ENCODE measurements at places on chromosomes 12 and 14. TPM values are rescaled to one million over a fixed set of nuclear protein-coding genes. Genes with fewer than 3 reads are reported as not detected.

TMEM52B gene
- total RNA-seq, result not detected

GRCh38 chr12:43216490-43216889 is 335.5 kb downstream of the ADAMTS20 start:
- no peak for DNase-seq

DNA sequence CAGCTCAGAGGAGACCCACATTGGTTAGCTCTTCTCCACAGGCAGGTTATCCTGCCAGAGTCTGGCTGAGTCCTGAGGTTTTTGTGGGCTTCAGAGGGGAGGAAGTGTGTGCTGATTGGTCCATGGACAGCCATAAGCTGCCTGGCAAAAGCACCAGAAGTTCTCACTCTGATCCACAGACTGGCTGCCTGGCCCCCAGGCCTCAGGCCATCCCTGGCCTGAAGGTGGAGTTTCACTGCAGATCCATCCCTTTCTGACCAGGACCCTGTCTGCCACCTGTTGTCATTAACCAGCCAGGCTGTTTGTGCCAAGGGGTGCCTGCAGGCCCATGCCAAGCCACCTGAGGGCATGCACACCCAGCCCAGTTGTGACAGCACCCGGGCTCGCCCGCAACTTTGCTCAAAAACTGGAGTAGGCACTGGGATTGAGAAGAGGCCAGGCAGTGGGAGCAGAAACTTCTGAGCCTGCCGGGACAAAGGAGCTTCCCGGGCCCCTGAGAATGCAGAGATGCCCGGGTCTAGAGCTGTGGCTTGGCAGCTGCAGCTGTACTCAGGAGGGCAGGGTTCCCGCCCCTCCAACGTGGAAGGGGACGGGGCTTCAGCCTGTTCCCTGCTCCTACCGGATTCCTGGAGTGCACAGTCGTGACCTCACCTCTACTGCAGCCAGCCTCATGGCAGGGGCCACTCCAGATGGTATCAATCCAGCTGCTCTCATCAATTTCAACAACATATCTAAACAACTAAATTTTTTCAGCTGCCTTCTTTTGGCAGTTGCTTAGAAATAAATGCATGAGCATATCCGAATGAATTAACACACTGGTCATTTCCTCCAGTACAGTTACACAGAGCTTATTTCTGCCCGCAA is 1277.3 kb downstream of the SLC16A7 start:
- DNase-seq, result no peak

DNA sequence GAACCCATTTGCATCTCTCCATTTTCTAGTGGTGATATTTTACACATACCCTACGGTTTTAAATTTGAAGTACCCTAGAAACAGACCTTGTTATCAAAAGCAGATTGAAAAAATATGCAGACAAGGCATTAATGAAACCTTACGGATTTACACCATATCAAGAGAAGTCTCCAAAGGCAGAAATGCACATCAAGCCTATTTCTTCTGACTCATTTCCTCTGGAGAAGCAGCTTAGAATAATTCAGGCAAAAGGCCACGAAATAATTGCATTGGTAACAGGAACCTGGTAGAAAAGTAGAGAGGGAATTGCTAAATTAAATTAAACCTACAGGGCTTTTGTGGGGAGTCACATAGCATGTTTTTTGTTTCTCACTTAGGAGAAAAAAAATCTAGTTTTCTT is 34.7 kb downstream of the KICS2 start:
- no peak for DNase-seq

DCAF5 gene
- total RNA-seq, result 29.1 TPM

GRCh38 chr12:98870504-98870903 is 225.4 kb downstream of the APAF1 start:
- DNase-seq, result no peak

DNA sequence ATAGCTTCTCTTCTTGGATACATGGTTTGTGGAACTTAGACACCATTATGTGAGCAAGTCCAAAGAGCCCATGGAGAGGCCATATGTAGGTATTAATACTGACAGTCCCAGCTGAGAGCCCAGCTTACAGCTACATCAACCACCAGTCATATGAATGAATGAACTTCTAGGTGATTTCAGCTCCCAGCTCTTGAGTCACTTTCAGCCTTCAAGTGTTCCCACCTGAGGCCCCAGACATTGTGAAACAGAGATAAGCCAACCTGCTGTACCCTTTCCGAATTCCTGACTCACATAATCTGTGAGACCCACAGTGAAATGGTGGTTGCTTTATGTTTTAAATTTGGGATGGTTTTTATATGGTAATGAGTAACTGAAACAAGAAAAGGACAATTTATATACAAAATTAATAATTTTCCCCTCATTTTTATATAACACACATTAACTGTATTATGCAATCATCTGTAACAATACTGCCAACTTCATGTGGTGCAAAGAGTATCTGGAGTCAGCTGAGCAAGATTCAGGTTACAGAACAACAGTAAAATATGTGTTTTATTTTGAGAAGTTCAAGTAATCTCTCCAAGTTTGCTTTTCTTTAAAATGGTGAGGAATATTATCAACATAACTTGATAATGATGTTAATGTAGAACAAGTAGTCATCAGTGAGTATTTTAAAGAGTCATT is 27.7 kb upstream of the FBXO33 start:
- no peak for DNase-seq

GRCh38 chr12:15270591-15270990 is 49.4 kb upstream of the RERG start:
- DNase-seq, result no peak

- DNase-seq, result no peak
These were observed 11.0 kb downstream of the DLGAP5 start for GRCh38 chr14:55180434-55180833.

GRCh38 chr12:74896186-74896585 is 313.5 kb downstream of the KCNC2 start:
- DNase-seq, result no peak

DNA sequence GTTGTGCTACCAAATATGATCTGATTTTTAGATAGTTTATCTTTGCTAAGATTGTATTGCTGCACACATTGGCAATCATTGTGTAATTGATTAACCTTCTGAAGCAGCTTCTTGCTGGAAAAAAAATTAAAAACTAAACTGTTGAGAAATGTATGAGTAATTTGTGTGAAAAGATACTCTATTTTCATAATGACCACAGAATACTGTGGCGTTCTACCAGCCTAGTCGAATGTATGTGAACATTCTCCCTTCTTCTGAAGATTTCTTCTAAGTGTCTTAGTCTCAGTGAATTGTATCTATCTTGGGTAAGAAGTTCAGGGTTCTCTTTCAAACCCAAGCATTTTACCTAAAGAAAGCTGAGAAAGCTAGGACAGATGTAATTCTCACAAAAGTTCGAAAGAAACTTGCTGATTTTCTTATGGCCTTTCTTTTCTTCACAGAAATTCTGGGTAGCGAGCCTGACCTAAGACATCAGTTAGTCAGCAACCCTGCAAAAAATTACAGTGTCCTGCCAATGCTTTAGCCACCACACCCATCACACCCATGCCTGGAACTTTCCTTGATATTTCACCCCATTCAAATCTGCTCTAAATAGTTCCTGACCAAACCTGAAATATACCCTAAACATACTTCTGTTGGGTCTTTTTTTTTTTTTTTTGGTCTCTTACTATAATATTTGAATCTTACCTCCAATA is 27.1 kb upstream of the C12orf71 start:
- DNase-seq, result no peak

GRCh38 chr14:68098834-68099233 is 279.3 kb downstream of the RAD51B start:
- no peak for DNase-seq

AQP6 gene
- 0.21 TPM for total RNA-seq

- DNase-seq, result no peak
These were observed 48.0 kb downstream of the DRAM1 start for GRCh38 chr12:101925361-101925760.

KRT82 gene
- total RNA-seq, result not detected

DNA sequence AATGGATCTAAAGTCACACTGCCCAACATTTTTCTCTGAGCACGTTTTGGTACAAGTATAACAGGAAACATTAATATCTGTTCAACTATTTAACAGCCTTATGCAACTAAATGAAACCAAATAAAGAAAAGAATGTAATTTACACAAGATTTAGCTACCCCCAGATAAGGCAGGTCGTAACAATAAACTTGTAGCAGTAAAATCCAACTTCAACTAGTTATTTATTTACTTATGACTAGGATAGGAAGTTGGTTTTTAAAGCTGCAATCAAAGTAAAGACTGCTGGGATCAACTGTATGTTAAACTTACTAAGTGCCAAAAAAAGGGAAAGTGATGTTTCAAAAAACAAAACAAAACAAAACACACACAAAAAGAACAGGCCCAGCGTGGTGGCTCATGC is 30.9 kb downstream of the FERMT2 start:
- no peak for DNase-seq

DNA sequence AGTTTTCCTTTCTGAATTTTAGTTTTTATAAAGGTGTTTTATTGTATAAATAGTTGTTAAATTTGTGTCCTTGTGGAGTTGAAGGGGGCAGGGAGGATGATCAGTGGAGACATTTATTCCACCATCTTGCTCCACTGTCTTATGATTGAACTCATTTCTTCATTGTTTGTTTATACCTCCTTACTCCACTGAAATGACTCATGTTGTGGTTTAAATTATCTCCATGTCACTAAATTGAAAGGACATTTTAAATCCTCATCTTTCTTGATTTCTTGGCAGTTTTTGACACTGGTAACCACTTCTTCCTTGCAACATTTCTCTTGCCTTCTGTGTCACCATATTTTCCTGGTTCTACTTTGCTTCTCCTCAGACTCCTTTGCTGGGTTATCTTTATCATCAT is 23.6 kb upstream of the FERMT2 start:
- DNase-seq, result no peak

DNA sequence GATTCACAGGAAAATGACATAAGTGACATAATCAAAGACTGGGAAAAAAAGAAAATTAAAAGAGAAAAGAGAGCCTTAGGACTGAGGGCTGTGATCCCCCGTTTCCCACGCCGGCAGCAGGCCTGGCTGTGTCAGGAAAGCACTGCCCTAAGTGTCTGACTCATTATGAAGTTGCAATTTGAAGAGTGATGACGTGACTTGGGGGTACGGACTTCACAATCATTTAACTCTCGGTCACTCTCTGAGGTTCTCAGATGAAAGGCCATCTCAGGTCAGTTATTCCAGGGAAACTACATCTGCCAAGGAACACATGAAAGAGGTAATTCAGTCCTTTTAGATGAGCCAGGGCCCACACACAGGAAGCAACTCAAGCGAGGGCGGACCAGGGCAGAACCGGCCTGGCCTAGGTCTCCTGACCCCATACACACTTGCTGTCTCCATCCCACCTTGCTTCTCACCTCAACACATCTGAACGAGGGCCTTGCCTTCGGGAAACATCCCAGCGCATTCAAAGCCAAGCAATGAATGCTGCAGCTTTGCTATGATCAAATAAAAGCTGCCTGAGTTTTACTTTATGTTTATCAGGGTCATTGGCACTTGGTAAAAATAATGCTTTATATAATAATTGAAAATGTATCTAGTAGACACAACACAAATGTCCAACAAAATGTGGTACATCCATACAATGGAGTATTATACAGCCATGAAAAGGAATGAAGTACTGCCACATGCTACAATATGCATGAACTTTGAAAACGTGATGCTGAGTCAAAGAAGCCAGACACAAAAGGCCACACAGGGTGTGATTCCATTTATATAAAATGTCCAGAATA is 2.7 kb downstream of the SSH1 start:
- DNase-seq, result no peak

DNA sequence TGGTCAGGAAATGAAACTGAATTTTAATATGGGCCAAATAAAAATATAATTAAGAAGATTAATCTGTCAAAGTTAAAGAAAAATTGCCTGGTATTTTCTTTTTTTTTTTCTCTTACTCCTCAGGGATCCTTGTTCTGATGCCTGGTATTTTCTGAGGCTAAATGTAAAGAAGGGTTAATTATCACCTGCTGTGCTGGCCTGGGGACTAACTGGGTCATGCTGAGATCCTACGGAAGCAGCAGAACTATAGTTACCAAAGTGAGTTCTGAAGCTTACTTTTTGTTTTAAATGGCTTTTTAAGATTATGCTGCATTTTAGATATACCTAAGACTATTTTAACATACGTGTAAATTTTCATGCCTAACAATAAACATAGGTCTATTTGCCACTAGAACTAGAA is 23.3 kb downstream of the ZC2HC1C start:
- no peak for DNase-seq

DNA sequence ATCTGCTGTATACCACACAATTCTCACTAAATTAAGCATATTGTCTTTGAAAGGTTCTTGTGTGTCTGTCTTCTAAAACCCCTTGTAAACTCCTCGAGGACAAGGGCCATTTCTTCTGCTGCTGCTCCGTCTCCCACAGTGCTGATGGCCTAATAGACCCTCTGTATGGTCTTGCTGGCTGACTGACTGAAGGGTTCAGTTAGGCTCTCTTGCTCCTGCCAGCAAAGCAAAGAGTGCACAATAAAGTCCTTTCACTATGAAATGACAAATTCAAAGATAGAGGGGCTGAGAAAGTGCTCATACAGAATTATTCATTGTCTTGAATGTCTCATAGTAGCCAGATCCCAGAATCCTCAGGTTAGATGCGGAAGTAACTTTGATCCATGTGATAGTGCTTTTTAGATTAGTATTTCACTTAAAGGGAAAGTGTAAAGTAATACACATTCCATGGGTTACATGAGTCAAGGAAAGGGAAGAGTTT is 14.2 kb upstream of the RIOX1 start:
- DNase-seq, result no peak

KRT83 gene
- total RNA-seq, result not detected

GRCh38 chr12:42140901-42141300 is 3.8 kb downstream of the GXYLT1 start:
- no peak for DNase-seq

CAMKK2 gene
- 36.5 TPM for total RNA-seq

SLC6A15 gene
- 27.0 TPM for total RNA-seq

DNA sequence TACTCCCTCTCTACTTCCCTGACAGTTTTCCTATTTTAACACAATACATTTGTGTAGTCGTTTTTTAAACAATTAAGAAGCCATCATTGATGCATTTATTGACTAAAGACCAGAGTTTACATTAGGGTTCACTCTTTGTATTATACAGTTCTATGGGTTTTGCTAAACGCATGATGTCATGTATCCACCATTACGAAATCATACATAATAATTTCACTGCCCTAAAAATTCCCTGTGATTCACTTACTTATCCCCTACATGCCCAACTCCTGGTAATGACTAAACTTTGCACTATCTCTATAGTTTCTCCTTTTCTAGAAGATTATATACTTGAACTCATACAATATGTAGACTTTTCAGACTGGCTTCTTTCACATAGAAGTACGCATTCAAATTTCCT is 1016.5 kb upstream of the FOXG1 start:
- no peak for DNase-seq

GRCh38 chr14:103718572-103718971 is 3.0 kb downstream of the ZFYVE21 start:
- DNase-seq, result no peak

- no peak for DNase-seq
These were observed 6.0 kb upstream of the SDSL start for GRCh38 chr12:113416091-113416754.

CNTN1 gene
- total RNA-seq, result 16.9 TPM

DNA sequence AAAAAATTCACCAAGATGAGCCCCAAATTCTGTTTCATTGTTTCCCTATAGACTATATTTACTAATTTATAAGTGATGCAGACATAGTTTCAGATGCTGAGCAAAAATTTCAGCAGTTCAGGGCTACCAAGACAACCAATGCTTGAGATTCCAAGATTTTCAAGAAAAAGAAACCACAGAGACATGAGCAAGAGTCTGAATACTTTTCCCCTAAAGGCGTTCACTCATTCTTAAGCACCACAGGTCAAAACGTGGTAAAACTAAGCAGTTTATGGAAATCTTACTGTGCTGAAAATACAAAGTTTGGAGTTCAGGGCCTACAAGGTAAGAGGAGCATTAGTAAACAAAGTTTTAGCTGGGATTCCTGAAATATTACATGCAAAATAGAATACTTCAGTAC is 221.2 kb downstream of the KCNH5 start:
- DNase-seq, result no peak

All from WTC11 (cell line).